ENCODE measurements at places on chromosomes 3 and 15.

DNA sequence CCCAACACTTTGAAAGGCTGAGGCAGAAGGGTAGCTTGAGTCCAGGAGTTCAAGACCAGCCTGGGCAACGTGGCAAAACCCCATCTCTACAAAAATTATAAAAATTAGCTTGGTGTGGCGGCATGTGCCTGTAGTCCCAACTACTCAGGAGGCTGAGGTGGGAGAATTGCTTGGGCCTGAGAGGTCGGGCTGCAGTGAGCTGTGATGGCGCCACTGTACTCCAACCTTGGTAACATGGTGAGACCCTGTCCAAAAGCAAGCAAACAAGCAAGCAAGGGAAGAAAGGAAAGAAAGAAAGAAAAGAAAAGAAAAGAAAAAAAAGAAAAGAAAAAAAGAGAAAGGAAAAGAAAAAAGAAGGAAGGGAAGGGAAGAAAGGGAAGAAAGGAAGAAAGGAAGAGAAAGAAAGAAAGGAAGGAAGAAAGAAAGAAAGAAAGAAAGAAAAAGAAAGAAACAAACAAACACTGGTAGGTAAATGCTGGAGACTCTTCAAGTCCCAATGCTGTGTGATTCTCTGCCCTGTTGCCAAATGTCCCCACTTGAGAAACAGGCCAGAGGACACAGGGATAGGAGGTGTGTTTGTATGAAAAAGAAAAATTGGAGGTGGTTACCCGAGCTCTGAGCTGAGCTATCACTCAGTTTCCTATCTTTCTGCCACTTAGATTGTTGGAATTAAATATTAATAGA lies 121.1 kb downstream of the RAB11A start:
- no peak for DNase-seq

GRCh38 chr3:57244946-57245345 lies 17.4 kb downstream of the APPL1 start:
- no peak for DNase-seq

DNA sequence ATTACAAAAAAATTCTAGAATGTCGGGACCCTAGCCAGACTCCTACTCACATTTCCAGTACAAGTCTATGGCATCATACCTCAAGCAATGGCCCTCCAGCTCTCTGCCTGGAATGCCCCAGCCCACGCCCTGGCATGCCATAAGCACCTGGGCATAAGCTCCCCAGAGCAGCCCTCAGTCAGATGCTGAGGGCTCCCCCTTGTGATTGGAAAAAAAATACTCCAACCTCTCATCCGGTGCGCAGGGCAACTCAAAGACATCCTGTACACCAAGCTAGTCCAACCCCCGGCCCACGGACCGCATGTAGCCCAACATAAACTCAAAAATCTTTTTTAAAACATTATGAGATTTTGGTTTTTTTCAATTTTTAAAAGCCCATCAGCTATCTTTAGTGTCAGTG lies 115.4 kb downstream of the NEK10 start:
- no peak for DNase-seq

DNA sequence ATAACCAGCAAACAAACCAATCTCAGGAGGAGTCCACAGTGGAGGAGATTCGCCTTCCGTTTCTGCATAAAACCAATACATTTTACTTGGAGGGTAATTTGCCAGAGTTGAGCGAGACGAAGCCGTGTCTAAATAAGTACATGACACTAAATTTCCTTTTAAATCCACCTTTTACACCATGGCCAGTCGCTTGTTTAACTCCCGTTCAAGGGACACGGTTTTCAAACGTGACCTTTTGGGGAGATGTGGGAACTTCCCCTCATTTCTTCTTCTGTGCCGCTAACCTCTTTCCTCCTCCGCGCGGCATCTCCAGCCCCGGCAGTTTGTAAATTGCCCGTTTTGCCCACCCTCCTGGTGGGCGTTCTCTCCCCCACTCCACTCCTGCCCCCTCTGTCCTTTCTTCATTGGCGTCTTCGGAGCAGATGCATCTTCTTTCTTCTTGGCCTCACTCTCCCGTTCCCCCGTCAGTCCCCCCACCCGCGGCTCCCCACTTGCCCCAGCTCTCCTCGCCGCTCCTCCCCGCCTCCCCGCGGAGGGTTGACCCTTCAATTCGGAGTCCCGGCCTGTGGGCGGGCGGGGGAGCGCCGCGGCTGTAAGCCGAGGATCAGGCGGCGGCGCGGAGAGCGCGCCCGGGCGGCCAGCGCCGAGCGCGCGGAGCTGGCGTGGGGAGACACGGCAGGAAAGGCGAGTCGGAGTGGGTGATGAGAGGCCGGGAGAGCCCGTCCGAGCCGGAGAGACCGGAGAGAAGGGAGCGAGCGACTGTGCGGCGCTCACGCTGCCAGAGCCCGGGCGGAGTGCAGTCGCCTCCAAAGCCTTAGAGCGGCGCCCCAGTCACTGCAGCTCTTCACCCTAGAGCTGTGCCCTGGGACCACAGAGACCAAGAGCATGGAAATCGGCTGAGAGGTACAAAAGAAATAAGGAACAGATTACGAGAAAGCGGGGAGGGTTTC lies at the start of gene NLGN1:
TSS of gene NLGN1 (plus strand) at position 584 of the 950 bp plus-strand sequence.
- no peak for DNase-seq

DNA sequence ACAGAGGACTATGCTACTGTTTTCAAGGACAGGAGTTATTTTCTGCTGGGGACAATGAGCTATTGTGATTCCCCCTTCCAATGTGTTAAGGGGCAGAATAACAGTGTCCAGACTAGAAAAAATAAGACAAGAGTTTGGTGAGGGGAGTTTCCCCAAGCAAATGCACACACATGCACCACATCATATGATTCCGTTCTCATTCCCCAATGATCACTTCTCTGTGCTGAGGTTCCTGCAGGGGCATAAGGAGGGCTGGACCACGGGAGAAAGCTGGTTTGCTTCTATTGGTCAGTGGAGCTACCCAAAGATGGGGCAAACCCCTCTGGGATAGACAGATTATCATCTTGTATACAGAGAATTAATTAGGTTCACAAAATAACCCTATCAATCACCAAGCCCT lies 80.6 kb downstream of the RBPMS2 start:
- no peak for DNase-seq

- DNase-seq, result no peak
These were observed 685.8 kb upstream of the CCDC54 start for GRCh38 chr3:106691476-106691875.

- no peak for DNase-seq
These were observed 93.2 kb upstream of the LRIG1 start for GRCh38 chr3:66593978-66594377.

- no peak for DNase-seq
These were observed 128.9 kb upstream of the BHLHE40 start for GRCh38 chr3:4850211-4850927.

GRCh38 chr3:146590521-146590920 lies 14.6 kb downstream of the PLSCR5 start:
- DNase-seq, result no peak

DNA sequence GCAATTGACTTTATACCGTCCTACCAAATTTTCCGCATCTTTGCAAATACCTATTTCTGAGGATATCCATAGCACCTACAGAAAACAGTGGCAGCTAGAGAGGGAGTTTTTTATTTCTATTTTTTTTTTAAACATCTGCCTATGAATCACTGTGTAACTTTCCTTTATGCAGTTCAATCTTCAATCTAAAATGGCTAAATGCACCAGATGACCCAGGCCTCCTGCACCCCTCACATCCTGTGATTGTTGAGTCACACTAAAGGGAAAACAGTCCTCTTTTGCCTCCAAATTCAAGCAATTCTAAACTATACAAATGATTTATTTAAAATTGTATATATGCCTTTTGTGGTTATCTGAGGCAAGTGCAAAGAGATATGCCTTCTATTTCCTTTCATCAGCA lies 20.1 kb upstream of the BCL6 start:
- DNase-seq, result no peak

Data from effector CD4-positive, alpha-beta T cell (primary cell).